ENCODE measurements at places on chromosomes 1 and 21.

DNA sequence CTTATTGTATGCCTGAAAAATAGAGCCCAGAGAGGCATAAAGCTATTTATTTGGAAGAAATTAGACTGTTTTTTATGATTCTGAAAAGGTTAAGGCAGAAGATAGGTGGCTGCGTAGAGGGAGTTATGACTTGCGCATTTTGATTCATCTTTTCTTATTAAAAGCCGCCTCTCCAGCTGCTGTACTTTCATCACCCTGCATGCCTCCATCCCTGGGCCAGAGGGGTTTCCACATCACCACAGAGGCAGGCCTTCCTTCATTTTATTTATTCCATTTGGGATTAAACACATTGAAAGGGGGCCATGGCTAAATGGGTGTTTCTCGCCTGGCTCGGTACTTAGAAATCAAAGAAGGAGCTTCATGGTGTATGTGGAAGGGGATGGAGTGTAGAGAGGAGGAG is 14.6 kb upstream of the RGS8 start:
- DNase-seq, result no peak

DNA sequence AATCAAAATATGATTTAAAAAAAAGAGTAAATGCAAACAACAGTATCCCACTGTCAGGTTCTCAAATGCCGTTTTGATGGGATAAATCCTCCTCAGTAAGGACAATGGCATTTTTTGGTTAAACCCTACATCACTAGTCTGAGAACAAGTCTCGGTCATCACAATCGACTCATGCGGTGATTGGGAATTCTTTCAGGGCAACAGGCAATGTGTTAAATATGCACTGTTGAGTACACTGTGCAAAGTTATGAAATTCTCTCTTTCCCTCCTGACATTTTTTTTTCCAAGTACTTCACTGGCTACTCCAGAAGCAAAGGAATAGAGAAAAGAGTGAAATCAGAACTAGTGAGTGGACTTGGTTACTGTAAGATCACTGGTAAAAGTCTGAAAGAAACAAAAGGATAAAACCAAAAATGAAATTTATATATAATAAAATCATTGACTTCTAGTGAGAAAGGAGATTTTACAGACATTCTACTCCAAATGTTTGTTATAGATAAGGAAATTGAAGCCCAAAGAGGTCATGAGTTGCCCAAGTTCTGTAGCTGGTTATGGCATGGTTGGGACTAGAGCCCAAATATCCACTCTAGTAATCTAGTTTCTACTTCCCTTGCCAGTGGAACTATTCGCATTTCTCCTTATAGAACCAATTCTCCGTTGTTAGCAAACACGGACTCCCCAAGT is 111.3 kb downstream of the TGFBR3 start:
- DNase-seq, result no peak

- no peak for DNase-seq
Measured at GRCh38 chr1:234395297-234395696, 22.0 kb downstream of the COA6 start.

- no peak for DNase-seq
Measured at GRCh38 chr1:107264007-107264406, 123.2 kb downstream of the NTNG1 start.

GRCh38 chr1:162390396-162391185 is 9.1 kb downstream of the C1orf226 start:
- DNase-seq, result no peak

DNA sequence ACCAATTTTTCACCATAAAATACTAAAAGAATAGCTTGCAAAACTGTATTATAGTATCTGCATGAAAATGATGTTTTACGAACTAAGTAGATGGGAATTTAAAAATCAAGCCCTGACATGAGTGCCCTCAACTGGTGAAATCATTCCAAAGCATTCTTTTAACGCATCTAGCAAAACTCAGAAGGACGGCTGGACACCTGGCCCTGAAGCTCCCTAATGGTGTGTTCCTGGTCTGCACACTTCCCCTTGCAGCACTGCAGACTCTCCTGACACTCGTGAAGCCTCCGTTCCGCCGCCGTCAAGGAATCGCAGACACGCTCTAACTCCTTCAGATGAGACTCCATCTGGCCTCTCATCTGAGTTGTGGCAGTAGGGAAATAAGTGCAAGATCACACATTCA is 39.9 kb downstream of the ODF2L start:
- DNase-seq, result no peak

DNA sequence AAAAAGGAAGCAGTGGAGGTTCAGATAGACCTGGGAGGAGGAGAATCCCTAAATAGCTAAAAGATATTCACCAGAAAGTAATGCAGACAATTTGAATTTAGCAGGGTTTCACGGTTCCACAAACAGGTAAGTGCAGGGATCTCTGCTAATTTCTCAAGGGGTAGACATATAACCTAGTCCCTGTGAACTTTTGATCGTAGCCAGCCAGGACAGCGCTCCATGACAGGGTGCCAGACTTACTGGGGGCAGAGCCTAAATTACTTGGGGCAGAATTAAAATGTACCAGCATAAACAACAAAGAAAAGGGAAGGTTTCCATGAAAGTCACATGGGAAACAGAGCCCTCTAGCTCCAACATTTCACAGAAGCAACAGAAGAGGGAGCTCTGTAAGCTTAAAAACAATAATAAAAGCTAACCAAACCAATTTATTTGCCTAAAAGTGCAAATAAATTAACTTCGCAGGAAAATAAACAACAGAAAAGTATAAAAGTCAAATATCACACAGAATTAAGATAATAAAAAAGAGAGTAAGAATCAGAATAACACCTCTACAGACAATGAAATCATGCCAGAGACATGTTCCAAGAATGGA is 198.3 kb downstream of the DUSP10 start:
- DNase-seq, result peak; percentile 52

GRCh38 chr1:213014642-213015041 is 1.0 kb downstream of the ANGEL2 start:
- peak; percentile 15 for DNase-seq

DNA sequence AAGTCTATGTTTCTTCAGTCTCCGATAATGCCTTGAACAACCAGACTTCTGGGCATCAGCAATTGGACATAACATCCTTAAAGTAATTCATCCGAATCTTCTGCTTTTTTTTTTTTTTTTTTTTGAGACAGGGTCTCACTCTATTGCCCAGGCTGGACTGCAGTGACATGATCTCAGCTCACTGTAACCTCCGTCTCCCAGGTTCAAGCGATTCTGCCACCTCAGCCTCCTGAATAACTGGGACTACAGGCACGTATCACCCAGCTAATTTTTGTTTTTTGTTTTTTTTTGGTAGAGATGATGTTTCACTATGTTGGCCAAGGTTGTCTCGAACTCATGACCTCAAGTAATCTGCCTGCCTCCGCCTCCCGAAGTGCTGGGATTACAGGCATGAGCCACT is 23.9 kb upstream of the CFAP126 start:
- no peak for DNase-seq

DNA sequence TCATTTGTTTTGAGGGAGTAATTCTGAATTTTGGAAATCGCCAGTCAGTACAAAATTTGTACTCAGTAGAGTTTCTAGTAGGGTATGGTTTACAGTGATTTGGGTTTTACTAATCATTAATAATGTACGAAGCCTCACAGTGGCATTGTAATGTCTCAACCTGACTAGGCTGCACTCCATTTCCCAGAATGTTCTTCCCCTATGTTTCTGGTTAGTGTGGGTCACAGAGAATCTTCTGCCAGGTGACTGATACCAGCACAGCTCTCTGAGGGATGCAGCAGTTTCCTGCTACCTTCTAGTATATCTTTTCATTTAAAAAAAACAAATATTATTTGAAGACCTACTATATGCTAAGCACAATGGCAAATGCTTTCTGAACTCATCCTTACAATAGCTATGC is 112.9 kb downstream of the PTPN14 start:
- DNase-seq, result no peak

DNA sequence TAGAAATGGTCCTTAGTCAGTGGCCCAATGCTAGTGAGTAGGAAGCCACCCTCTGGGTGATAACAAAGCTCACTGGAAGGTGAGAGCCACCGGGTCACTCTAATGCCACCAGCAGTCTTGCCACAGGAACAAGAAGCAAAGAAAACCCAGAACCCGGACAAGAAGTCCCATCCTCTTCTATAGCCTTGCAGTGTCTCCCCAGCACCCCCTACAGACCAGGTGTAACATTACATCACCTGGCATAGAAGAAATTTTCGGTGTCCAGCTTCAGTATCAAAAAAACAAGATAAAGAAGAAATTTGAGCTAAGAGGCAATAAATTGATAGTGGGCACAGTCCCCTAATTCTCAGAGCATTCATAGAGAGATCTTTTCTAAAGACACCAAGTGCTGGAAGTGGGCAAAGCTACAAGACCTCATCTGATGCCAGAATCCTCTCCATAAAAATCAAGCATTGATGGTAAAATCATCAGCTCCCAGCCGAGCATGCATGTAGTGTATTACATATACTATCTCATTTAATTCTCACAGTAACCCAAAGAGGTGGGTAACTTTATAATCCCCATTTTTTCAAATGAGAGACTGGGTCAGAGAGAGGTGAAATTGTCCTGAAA is 491.0 kb downstream of the MATN1 start:
- no peak for DNase-seq

DNA sequence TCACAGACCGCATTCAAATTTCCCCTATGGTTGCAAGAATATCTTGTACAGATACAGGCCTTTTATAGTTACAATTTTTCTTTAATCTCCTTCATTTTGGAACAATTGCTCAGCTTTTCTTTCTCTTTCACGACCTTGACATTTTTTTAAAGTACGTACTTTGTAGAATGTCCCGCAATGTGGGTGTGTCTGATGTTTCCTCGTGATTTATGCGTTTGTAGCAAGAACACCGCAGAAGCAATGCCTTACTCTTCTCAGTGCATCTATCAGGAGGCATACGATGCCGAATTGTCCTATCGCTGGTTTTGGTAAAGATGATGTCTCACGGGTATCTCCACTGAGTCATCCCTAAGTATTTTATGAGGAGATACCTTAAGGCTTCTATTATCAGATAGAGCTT is 76.9 kb upstream of the RALGPS2 start:
- DNase-seq, result no peak

DNA sequence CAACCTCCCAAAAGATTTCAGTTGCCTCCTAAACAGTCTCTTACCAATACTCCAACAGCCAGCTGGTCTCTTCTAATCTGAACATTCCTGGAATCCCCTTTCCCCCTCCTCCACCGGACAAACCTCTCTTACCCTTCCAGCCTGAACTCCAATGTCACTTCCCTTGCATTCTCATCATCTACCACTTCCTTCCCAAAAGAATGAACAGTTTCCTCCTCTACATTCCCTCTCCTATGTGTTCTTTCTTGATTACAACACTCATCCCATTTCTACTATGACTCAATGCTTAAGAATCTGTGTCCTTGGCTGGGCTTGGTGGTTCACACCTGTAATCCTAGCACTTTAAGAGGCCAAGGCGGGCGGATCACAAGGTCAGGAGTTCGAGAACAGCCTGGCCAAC is 417.1 kb downstream of the SETD4 start:
- DNase-seq, result peak; percentile 59

- peak; percentile 67 for DNase-seq
Measured at GRCh38 chr1:64093941-64094340, 109.5 kb upstream of the UBE2U start.

- no peak for DNase-seq
Measured at GRCh38 chr1:156095906-156096508, 13.7 kb upstream of the MEX3A start.

GRCh38 chr1:175768610-175769009 is 25.2 kb upstream of the TNR start:
- no peak for DNase-seq
